ENCODE measurements at places on chromosomes 13 and 19. TPM values are rescaled to one million over a fixed set of nuclear protein-coding genes. Genes with fewer than 3 reads are reported as not detected.

RNASEH2B gene
- 37.8 TPM for total RNA-seq

GRCh38 chr19:2047076-2047448 lies 4.0 kb downstream of the MKNK2 start:
- no peaks in the 10 kb centered on the region for H3K36me3 ChIP-seq
- H3K4me3 ChIP-seq: peak overlapping the region; percentile 95
- no peaks in the 10 kb centered on the region for H3K27me3 ChIP-seq
- H3K27ac ChIP-seq: peak overlapping the region; percentile 98
- peaks cover 59% of the 10 kb centered on the region for H3K4me1 ChIP-seq

TRPC4 gene
- total RNA-seq: 0.32 TPM

PCSK4 gene
- 10.0 TPM for total RNA-seq

CEACAM5 gene
- total RNA-seq: not detected

DNA sequence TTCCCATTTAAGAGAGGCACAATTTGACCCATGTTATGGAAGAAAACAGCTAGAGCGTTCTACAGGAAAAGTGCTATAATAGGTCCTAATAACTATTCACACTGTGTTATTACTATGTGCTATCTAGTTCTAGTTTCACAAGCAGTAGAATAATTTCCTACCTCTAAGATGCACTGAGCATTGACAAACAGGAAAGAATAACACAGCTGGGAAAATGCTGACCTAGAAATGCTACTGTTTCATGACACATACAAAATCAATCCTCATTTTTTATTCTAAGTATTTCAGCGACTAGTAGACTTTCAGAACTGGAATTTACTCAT lies 259.5 kb downstream of the ITGBL1 start:
- no peak overlapping the region for H3K4me3 ChIP-seq
- H3K27ac ChIP-seq: no peak overlapping the region
- no peak for DNase-seq
- H3K36me3 ChIP-seq: no peaks in the 10 kb centered on the region
- H3K4me1 ChIP-seq: no peaks in the 10 kb centered on the region
- no peaks in the 10 kb centered on the region for H3K27me3 ChIP-seq

GRCh38 chr19:5361407-5361806 lies 20.8 kb upstream of the PTPRS start:
- H3K4me1 ChIP-seq: no peaks in the 10 kb centered on the region
- no peak for DNase-seq
- H3K27me3 ChIP-seq: peaks cover 52% of the 10 kb centered on the region
- no peaks in the 10 kb centered on the region for H3K36me3 ChIP-seq
- no peak overlapping the region for H3K4me3 ChIP-seq

DNA sequence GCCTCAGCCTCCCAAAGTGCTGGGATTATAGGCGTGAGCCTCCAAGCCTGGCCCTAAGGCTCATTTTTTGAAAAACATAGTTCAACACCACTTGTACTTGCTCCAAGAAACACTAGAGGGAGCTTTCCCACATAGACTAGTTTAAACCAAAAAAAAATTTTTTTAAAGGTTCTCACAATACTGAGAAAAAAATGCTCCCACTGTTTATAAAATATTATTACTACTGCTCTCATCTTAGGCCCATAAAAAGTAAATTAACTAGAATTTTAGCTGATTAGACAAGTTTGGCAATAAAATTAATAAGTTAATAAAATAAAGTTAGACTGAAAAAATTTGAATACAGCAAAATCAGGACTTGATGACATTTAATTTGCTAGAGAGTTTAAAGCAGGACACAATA lies 109.5 kb downstream of the TBC1D4 start:
- peak overlapping the region; percentile 46 for H3K27ac ChIP-seq
- no peaks in the 10 kb centered on the region for H3K36me3 ChIP-seq
- DNase-seq: no peak
- peaks cover 9% of the 10 kb centered on the region for H3K4me1 ChIP-seq
- no peak overlapping the region for H3K4me3 ChIP-seq

DNA sequence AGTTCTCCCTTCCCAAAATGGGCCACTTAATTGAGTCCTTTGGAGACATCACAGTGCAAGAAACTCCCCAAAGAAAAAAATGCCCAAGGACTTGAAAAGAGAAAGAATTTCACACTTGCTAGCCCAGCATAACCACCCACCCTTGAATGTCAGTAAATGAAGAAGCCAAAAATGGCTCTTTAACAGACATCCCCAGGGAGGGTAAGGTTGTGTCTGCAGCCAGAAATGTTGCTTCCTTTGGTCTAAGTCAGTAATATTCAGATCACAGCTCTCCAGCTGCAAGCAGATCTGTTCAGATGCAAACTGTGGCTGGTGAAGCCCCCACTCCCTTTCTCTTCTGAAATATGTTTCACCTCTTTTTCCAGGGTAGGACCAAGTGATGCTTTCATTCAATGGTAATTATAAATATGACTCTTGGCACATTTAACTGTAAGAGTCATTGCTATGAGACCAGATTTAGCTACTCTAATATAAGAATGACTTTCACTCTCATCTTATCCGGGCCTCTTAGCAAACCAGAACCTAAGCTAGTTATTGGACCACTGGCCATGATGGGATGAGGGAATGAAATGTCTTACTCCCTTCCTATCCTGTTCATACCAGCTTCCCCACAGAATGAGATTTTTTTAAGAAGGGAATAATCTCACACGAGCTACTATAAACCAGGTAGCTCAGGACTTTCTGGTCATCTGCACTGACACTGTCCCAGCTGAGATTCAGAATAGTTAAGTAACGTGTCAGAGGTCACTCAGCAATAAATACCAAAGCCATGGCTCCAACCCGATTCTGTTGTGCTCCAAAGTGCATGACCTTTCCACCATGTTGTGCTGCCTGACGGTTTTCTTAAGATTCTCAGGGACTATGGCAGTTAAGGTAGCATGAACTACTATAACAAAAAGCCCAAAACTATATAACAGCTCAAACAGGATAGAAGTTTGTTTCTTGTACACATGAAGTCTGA lies 234.1 kb downstream of the FOXO1 start:
- no peaks in the 10 kb centered on the region for H3K27me3 ChIP-seq
- H3K36me3 ChIP-seq: no peaks in the 10 kb centered on the region
- H3K27ac ChIP-seq: no peak overlapping the region
- no peaks in the 10 kb centered on the region for H3K4me1 ChIP-seq
- H3K4me3 ChIP-seq: no peak overlapping the region

HRC gene
- 2.7 TPM for total RNA-seq

- no peak overlapping the region for H3K4me3 ChIP-seq
- H3K27me3 ChIP-seq: no peaks in the 10 kb centered on the region
- no peaks in the 10 kb centered on the region for H3K36me3 ChIP-seq
These were observed 48.0 kb upstream of the KATNAL1 start for GRCh38 chr13:30355384-30355699.

DNA sequence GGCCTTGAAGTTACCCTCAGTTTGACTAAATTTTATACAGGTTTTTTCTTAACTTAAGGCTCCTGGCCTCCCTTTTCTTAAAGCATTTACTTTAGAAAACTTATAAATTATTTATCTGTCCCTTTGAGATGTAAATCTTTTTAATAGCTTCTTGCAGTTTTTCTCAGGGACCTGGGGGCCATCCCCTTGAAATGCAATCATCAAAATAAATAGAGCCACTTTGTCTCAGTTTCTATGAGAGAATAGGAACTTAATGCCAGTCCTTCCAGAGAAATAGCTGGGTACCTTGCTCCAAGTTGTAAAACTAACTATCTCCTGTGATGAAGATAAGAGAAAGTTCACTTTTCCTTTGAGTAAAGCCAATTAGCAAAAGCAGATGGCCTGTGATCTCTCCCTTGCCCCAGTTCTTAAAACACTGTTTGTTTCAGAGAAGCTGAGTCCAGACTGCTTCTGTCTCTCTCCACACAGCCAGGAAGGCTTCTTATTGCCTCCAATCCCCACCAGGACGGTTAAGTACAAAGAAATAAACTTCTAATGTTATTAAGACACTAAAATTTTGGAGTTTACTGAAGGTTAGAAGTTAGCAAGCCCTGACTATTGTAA lies 913.1 kb downstream of the OLFM4 start:
- H3K27ac ChIP-seq: no peak overlapping the region
- DNase-seq: no peak
- H3K27me3 ChIP-seq: no peaks in the 10 kb centered on the region
- H3K4me3 ChIP-seq: no peak overlapping the region

NKPD1 gene
- total RNA-seq: 1.3 TPM

- H3K4me3 ChIP-seq: no peak overlapping the region
- no peaks in the 10 kb centered on the region for H3K27me3 ChIP-seq
- H3K27ac ChIP-seq: no peak overlapping the region
- H3K4me1 ChIP-seq: no peaks in the 10 kb centered on the region
- no peak for DNase-seq
These were observed 137.1 kb upstream of the ATXN8OS start for GRCh38 chr13:69970520-69970919.

PDE4A gene
- total RNA-seq: 5.6 TPM

- H3K36me3 ChIP-seq: no peaks in the 10 kb centered on the region
- peak overlapping the region; percentile 96 for H3K27ac ChIP-seq
- H3K4me3 ChIP-seq: no peak overlapping the region
- H3K4me1 ChIP-seq: no peaks in the 10 kb centered on the region
These were observed 6.3 kb upstream of the ZSWIM4 start for GRCh38 chr19:13788991-13789390.

FUZ gene
- 18.7 TPM for total RNA-seq

- H3K4me1 ChIP-seq: no peaks in the 10 kb centered on the region
- DNase-seq: no peak
- H3K4me3 ChIP-seq: no peak overlapping the region
These were observed 4.7 kb downstream of the ITGBL1 start for GRCh38 chr13:101457176-101457575.

DNA sequence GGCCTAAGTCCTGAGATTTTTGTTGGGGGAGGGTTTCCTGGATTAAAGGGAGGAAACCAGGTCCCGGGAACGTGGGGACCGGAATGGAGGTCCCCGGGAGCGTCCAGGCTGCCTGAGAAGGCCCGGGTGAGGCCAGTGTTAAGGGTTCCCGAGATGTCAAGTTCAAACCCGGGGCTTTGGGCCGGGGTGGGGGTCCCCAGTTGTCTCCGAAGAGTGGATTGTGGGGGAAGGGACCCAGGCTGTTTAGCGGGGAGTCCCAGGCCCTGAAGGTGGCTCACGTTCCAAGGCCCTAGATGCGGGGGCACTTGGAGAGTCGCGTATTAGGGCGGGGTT lies 262 bp downstream of the COX7A1 start:
- no peaks in the 10 kb centered on the region for H3K27me3 ChIP-seq
- H3K27ac ChIP-seq: peak overlapping the region; percentile 96
- no peaks in the 10 kb centered on the region for H3K4me1 ChIP-seq
- peak overlapping the region; percentile 59 for H3K4me3 ChIP-seq

Measured in breast epithelium (tissue), 4 donors.